ENCODE measurements at places on chromosomes 12 and 14.
A peak's percentile ranks its signal among the peaks of the same experiment; 100 is the strongest.

GRCh38 chr12:69008520-69008919 is 75.5 kb upstream of the CPM start:
- H3K4me1 ChIP-seq = peaks cover 13% of the 10 kb centered on the region
- H3K27ac ChIP-seq = no peak overlapping the region
- no peak overlapping the region for H3K4me3 ChIP-seq
- no peak for DNase-seq

DNA sequence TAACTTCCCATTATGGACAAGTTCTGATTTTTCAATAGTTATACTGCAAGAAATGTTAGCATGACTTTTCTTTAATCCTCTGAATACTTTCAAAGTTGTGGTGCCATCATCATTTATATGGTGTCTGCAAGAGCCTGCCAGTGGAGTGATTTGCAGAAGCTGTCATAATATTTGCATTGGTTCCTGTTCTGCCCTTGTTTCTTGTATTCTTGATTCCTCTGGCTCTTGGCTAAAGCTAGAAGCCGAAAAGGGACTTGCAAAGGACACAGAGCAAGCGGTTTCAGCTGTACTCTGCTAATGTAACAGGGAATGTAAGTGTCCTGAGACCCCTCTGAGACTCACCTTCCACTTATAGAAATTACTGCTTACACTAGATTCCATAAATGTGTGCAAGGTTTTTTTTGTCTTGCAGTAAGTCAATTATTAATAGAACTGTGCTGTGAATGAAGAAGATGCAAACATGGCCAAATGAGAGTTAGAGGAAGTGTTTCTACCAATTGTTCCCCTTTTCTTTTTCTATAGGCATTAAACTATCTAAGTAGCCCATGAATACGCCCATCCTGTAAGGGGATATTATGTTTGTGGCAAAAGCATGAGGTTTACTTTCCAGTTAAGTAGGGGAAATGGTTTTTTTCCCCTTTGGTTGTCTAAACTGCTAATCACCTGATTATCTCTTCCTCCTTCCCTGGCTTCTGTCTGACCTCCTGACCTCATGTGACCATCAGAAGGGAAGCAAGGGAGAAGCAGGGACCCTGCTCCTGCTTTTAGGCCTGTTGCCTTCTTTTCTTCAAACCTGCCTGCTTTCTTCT is 5.3 kb downstream of the DYRK4 start:
- H3K27me3 ChIP-seq = peaks cover 23% of the 10 kb centered on the region
- peaks cover 2% of the 10 kb centered on the region for H3K36me3 ChIP-seq
- H3K27ac ChIP-seq = no peak overlapping the region
- no peak for DNase-seq

DNA sequence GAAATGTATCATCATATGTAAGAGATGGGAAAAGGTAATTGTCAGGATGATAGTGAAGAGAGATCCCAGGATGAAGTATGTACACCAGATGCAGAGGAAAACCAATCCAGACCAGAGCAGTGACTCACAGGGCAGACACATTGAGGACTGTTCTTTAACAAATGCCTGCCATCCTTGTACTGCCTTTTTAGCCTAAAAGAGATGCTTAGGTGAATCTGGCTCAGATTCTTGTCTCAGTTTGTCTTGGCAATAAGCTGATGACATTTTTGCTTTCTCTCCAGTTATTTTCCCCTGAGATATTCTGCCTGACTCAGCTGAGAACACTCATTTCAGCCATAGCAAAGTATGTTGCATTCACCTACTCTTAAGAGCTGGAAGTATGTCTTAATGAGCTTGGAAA is 405.3 kb upstream of the USP15 start:
- no peaks in the 10 kb centered on the region for H3K27me3 ChIP-seq
- no peak for DNase-seq
- no peaks in the 10 kb centered on the region for H3K4me1 ChIP-seq
- H3K27ac ChIP-seq = no peak overlapping the region
- H3K36me3 ChIP-seq = no peaks in the 10 kb centered on the region

DNA sequence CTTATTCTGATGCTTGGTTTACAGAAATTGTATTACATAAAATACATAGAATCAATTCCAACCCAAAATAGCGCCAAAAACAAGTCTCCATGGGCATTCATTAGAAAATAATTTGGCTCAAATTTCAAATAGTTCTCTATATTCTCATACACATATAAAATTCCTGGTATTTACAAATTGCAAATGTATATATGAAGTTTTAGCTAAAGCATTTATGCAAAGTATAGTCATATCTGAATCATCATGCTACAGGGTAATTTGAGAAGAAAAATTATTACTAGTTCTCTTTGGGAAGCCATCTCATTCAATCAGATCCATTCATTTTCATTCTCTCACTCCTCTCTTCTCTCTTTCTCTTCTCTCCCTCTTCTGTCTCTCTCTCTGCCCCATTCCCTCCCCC is 257.8 kb downstream of the DPF3 start:
- DNase-seq = no peak
- H3K4me3 ChIP-seq = no peak overlapping the region
- no peak overlapping the region for H3K27ac ChIP-seq

DNA sequence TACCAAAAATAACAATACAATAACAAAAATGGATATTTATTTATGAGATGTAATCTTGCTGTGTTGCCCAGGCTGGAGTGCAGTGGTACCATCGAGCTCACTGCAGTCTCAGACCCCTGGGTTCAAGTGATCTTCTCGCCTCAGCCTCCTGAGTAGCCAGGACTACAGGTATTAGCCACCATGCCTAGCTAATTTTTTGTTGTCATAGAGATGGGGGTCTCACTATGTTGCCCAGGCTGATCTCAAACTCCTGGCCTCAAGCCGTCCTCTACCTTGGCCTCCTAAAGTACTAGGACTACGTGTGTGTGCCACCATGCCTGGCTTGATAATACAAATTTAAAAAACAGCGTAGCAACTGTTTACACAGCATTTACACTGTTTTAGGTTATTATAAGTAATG is 23.1 kb downstream of the ARHGAP5 start:
- DNase-seq = no peak
- H3K4me1 ChIP-seq = peaks cover 29% of the 10 kb centered on the region
- H3K27me3 ChIP-seq = no peaks in the 10 kb centered on the region
- H3K4me3 ChIP-seq = no peak overlapping the region
- H3K36me3 ChIP-seq = peaks cover 14% of the 10 kb centered on the region
- no peak overlapping the region for H3K27ac ChIP-seq

GRCh38 chr12:68157380-68157779 is 2.2 kb downstream of the IFNG start:
- peaks cover 28% of the 10 kb centered on the region for H3K36me3 ChIP-seq
- DNase-seq = no peak
- peaks cover 46% of the 10 kb centered on the region for H3K4me1 ChIP-seq
- H3K4me3 ChIP-seq = peak overlapping the region; percentile 27

GRCh38 chr14:30214461-30215090 is 286.9 kb upstream of the PRKD1 start:
- no peak overlapping the region for H3K27ac ChIP-seq
- DNase-seq = no peak

Measured in activated naive CD8-positive, alpha-beta T cell treated with anti-CD3 and anti-CD28 coated beads for 36 hours (primary cell).